Hematopoietic multipotent progenitor cell treated with erythropoietin and hydrocortisone succinate and interleukin-3 and kit ligand, for 8 days (in vitro differentiated cells): ENCODE measurements at places on chromosomes 13 and 19.

DNA sequence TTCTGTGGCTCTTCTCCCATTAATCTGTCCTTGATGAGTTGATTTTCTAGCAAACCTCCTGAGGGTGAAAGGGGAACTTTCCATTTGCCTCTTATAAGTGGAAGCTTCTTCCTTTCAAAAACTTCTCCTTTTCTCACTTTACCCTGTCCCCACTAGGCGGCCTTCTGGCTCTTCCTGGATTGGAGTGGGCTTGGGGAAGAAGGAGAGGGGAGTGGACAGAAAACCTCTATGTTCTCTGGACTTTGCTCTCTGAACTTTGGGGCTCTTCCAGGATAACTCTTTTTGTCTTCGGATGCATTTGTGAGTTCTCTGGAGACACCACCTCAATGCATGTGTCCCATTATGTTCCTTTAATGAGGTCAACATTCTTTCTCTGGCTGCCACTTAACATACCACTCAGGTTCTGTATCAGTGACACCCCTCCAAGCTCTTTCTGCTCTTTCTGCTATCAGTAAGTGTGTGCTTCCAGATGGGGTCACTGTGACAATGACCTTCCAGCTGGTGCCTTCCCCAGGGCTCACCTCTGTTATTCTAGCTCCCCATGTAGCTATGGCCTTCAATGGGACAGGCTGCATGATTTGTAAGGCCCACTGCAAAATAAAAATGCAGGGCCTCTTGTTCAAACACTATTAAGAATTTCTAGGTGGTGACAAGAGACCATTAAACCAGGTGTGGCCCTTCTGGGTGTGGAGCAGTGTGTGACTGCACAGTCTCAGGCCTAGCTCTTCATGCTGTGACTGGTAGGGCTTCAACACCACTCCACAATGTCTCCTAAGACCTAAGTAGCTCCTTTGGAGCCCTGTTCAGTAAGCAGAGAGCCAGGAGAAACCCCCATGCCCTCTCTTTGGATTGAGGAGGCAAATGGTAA lies 389.2 kb downstream of the EFNB2 start:
- DNase-seq = no peak

DNA sequence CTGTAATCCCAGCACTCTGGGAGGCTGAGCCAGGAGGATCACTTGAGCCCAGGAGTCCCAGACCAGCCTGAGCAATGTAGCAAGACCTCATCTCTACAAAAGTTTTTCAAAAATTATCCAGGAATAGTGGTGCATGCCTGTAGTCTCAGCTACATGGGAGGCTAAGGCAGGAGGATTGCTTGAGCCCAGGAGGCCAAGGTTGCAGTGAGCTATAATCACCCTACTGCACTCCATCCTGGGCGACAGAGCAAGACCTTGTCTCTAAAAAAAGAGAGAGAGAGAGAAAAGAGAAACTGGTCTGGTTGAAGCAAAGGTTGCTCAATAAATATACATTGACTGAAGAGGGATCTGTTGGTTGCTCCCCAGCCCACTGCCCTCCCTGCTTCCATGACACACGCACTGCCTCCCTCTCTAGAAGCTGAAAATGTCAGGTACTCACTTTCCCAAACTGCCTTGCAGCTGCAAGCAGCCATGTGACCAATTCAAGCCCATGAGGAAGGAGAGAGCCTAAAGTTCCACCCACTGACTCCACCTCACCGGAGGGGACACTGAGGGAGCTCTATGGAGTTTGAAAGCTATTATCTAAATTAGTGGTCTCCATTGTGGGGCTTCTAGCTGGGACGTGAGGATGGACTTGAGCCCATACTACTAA lies 14.0 kb downstream of the CEACAM16 start:
- peak; percentile 6 for DNase-seq

DNA sequence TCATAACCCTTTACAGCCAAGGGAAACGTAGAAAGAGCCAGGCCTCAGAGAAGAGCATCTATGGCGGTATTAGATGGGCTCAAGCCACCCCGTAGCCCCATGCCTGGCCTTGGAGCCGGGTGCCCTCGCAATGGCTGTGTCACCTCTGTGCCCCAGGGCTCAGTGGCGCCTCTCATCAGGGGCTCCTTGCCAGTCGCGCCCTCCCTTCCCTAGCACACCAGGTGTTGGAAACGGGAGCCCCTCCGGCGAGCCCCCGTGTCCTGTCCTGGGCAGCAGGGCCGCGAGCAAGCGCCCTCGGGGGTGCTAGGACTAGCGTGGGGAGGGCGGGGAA lies 453 bp downstream of the ZNF256 start:
- no peak for DNase-seq

- DNase-seq = no peak
Observed at GRCh38 chr19:16061943-16062342, 14.4 kb upstream of the TPM4 start.

- DNase-seq = no peak
Observed at GRCh38 chr19:28609944-28610343, 603.0 kb downstream of the UQCRFS1 start.

- DNase-seq = peak; percentile 60
Observed at GRCh38 chr13:113493315-113493951, 2.9 kb upstream of the DCUN1D2 start.

GRCh38 chr13:42574435-42575311 lies 721 bp downstream of the TNFSF11 start:
- DNase-seq = no peak

DNA sequence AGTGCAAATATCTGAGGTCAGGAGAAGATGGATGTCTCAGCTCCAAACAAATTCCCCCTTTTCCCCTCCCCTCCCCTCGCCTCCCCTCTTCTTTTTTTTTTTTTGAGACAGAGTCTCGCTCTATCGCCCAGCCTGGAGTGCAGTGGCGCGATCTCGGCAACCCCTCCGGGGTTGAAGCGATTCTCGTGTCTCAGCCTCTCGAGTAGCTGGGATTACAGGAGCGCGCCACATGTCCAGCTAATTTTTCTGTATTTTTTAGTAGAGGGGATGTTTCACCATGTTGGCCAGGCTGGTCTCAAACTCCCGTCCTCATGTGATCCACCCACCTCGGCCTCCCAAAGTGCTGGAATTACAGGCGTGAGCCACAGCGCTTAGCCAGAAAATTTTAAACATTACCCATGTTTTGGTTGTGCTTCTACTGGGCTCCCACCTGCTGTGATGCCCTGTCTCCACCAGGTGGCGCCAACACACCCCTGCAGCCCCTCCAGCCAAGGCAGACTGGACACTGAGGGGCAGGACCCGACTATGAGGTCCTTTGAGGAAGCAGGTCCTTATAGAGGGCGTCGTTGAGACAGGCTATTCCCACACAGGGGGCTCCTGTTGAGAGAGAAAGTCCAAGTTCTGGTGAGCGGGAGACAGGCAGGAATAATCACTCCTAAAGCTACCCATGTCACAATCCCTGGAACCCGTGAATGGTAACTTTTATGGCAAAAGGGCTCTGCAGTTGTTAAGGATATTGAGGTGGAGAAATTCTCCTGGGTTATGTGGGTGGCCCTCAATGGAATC lies 6.3 kb downstream of the ERICH4 start:
- DNase-seq = peak; percentile 64

GRCh38 chr19:3931041-3931440 lies 1.8 kb upstream of the NMRK2 start:
- DNase-seq = no peak

GRCh38 chr13:35471706-35472322 lies 4.7 kb downstream of the MAB21L1 start:
- no peak for DNase-seq

- DNase-seq = peak; percentile 8
Observed at GRCh38 chr19:17183271-17183761, 31.8 kb upstream of the USE1 start.

DNA sequence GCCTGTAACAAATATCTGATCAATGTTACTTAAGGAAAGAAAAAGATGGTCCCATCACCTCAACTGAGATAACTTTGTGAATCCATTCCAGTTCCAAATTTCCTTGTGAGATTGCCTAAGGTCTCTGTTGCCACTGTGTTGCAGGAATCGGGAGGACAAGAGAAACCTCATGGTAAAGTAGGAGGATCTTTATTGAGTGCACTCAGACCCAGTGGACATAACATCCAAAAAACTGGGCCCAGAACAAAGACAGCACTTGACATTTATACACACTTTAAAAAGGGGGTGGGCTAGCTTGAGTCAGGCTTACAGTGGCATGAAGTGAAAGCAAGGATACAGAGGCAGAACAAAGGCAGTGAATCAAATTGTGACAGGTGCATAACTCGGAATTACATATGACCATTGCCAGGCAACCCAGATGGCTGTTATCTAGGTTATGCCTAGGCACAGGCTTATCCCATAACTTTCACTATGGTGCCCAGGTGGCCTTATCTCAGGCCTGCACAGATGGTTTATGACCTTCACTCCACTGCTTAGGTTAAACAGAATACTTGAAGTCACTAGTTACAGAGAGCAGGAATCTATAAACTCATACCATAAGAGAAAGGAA lies 459.4 kb upstream of the PCDH20 start:
- DNase-seq = no peak

- no peak for DNase-seq
Observed at GRCh38 chr19:18712981-18713380, 29.5 kb downstream of the CRTC1 start.

GRCh38 chr13:19183676-19184075 lies 2.1 kb upstream of the TUBA3C start:
- no peak for DNase-seq

- no peak for DNase-seq
Observed at GRCh38 chr19:10516064-10516385, 1.2 kb downstream of the S1PR5 start.

GRCh38 chr19:15836330-15837220 lies 21.1 kb upstream of the OR10H1 start:
- DNase-seq = peak; percentile 99

DNA sequence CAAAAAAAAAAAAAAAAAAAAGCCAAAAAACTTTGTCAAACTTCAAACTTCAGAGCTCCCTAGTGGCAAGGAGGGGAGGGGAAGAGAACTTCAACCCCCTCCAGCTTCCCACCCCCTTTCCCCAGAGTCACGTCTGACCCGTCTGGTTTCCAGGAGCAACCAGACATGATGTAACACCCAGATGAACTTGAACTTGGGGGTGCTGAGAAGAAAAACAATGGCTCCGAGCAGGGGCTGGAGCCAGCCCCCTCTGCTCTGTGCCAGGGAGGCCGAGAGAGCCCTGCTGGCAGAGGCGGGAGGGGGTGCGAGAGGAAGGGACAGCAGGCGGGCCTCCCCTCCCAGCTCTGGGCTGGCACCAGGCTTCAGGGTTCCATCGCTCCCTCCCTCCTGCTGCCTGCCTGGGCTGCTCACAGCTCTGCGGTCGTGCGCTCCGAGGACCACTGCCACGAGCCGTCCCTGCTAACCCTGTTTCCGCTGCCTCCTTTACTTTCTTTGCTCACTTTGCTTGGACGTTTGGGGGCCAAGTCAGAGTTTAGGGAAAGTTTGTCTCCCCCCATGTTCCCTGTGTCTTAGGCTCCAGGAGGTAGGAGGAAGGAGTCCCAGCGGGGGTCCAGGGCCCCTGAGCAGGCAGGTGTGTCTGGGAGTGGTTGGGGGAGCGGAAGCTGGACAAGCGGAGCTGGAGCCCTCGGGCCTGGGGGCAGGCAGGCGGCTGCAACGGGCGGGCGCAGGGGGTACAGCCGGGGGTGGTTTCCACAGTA lies 11.1 kb downstream of the LYL1 start:
- peak; percentile 45 for DNase-seq

DNA sequence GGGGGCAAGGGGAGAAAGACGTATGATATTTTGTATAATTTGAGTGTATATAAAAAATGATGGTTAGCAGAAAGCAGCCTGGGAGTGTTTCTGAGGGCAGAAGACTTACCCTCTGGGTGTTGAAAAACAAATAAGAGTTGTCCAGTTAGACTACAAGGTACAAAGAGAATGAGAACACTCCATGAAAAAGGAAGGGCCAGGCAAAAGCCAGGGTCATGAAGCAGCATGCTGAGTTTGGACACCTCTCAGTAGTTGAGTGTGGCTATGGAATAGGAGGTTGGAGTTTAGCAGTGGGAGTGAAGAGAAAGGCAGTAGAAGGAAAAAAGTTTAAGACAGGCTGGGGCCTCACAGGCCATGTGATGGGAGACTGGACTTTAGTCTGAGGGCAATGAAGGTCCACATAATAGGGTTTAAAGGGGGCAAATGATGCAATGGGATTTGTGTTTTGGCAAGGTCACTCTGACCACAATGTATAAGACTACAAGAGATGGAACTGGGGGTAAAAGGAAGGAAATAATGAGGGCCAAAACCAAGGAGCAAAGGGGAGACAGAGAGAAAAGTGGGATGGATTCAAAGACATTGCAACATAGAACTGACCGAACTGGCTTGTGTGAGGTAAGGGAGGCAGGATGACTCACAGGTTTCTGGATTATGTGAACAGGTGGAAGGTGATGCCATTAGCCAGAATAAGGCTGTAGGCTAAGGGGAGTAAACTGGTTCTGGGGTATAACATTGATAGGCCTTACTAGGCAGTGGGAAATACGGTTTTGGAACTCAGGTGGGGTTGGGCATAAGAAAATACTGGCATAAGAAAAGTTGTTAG lies 76.6 kb downstream of the SERP2 start:
- no peak for DNase-seq

DNA sequence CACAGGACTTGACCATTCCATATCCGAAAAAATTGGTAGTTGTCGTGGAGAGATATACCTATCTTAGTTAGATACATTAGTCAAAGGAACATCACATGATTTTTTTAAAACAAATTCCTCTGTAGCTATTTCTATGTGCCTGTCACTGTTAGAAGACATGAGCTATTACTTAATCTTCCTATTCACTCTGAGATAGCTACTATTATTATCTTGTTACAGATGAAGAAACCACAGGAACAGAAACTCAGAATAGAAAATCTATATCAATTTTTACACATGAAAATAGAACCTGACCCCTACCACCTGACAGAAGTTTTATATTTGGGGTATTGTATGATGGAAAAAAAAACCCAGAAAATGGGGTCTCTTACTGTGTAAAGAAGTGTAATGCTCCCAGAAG lies 68.9 kb upstream of the TDRD3 start:
- no peak for DNase-seq

- DNase-seq = peak; percentile 49
Observed at GRCh38 chr19:36009220-36009619, 607 bp upstream of the SYNE4 start.

GRCh38 chr13:50448535-50448998 lies 394.9 kb downstream of the DLEU7 start:
- DNase-seq = no peak

DNA sequence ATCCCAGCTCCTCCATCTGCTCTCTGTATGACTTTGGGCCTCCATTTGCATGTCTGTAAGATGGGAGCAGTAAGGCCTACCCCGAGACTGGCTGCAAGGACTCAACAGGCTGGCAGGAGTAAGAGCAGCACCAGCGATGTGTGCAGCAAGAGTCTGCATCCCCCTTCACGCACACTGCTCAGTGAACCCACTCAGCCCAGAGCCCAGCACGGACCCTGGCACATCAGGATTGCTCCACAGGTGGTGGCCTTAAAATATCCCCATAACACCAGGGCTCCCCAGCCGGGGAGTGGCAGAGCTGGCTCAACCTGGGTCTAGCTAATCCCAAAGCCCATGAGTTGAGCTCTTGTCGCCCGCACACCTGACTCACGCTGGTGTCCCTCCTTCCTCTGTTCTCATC lies 23.4 kb downstream of the VRK3 start:
- no peak for DNase-seq

GRCh38 chr13:39776439-39776838 lies 121.0 kb downstream of the COG6 start:
- no peak for DNase-seq
